T47D (cell line): ENCODE measurements at places on chromosomes 6 and 20.
A peak's percentile ranks its signal among the peaks of the same experiment; 100 is the strongest.

- no peak for DNase-seq
Observed at GRCh38 chr6:154974485-154975149, 20.5 kb upstream of the TIAM2 start.

GRCh38 chr6:110626442-110626841 lies 150.0 kb upstream of the SLC22A16 start:
- no peak for DNase-seq

DNA sequence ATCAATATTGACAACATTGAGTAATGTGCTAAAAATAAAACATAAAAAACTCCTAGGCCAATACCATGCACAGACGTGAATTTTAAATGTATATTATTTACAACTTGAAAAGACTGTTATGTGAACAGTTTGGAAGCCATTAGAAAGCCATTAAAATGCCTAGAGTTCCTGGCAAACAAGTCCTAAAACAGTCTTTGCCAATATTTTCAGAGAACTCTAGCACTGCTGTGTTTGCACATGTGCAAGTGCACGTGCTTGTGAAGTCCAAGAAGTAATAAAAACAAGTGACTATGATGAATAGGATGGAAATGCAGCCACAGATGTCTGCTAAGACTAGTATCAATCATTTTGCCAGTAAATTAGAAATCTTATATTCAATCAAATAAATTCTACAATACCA lies 1447.6 kb downstream of the GRIK2 start:
- DNase-seq, result peak; percentile 9

GRCh38 chr20:34129518-34130162 lies 17.6 kb upstream of the EIF2S2 start:
- peak; percentile 88 for DNase-seq

- no peak for DNase-seq
Observed at GRCh38 chr6:4030669-4031068, 48.3 kb downstream of the FAM217A start.

- no peak for DNase-seq
Observed at GRCh38 chr6:42162384-42162783, 10.8 kb upstream of the GUCA1A start.

- no peak for DNase-seq
Observed at GRCh38 chr6:44020148-44020547, 107.1 kb downstream of the MRPL14 start.

DNA sequence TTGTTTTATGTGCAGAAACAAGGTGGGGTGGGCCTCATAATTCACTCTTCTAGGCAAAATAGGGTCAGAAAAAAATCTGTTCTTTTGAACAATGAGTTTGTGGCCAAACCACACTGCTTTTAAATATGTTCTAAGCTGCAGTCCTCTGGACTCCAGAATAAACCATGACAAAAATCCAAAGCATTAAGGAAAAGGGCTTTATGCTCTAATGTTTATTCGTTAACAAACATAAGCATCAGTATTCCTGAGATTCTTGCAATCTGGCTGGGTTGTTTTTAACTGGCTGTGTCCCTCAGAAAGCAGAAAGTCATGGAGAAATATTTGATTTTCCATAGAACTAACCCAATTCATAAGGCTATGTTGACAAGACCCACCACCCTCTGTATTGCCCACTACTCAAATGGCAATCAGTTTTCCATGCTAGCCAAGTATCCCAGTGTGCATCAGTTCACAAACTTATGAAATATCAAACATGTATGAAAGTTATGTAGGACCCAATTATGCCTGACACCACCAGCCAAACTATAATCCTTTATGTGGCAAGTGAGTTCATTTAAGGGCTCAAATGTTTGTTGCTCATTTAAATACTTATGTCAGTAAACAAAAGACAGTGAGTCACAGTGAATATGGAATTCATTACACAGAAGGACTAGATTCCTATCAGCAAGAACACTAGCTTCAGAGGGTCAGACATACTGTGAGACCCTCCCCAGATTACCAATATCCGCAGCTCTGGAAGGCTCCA lies 45.1 kb downstream of the PKHD1 start:
- DNase-seq, result no peak

DNA sequence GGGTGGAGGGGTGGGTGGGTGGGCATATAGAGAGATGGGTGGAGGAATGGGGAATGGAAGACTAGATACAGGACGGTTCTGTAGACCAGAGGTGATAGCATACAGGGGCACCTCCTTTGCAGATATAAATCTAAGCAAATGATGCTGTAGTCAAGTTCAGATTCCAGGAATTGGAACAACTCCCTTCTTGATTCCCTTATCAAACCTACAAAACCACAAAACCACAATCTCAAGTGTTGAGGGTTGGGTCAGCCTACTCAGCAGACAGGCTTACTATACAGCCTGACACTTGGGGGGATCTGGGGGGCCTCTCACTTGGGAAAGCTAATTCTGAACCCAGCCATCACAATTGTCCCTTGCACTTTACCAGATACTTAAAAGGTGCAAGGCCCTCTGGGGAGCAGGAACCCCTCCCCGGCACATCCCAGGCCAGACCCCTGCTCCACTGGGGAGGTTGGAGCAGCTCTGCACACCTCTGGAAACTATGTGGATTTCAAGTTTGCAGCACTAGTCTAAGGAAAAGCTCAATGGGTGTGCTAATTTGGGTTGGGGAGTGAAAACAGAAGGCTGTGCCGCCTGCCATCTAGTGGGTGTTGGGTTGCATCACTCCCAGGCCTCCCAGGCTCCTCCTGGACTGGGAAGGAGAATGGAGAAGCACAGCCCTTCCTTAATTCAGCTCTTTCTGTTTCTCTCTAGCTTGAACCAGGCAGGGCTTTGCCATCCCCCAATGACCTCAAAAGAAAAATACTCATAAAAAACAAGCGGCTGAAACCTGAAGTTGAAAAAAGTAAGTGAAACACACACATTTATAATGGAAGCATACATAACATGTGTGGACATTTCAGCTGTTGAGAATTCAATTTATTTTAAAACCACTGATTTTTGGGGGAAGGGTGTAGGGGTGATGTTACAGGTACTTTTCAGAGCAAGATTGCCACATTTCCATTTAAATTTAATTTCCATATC lies 121.2 kb upstream of the LAMP5 start:
- DNase-seq, result peak; percentile 76

DNA sequence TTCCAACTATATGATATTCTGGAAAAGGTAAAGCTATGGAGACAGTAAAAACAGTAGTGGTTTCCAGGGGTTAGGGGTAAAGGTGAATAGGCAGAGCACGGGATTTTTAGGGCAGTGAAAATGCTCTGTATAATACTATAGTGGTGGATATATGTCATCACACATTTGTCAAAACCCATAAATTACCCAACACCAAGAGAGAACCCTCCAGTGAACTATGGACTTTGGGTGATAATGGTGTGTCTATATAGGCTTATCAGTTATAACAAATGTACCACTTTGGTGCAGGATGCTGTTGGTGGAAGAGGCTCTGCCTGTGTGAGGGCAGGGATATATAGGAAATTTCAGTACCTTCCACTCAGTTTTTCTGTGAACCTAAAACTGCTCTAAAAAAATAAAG lies 149.9 kb downstream of the GPX5 start:
- no peak for DNase-seq

- DNase-seq, result no peak
Observed at GRCh38 chr20:50294164-50295088, 103.8 kb downstream of the CEBPB start.

GRCh38 chr6:47056832-47057231 lies 14.7 kb upstream of the ADGRF1 start:
- DNase-seq, result no peak

DNA sequence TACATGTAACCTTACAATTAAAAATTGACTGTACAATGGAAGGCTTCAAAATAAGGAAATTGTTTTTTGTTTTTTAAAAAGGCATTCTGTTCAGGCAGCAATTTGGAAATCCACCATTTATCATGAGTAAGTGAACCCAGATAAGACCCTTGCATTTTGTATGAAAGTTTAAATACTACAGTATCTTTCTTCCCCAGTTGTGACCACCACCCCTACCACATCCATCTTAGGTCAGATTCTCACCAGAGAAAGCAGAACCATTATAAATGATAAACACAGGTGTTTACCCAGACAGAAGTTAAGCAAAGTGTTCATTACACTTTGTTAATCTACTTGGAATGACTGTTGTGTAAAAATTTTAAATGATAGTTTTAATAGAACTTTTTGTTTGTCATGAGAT lies 20.2 kb downstream of the SENP6 start:
- DNase-seq, result no peak

DNA sequence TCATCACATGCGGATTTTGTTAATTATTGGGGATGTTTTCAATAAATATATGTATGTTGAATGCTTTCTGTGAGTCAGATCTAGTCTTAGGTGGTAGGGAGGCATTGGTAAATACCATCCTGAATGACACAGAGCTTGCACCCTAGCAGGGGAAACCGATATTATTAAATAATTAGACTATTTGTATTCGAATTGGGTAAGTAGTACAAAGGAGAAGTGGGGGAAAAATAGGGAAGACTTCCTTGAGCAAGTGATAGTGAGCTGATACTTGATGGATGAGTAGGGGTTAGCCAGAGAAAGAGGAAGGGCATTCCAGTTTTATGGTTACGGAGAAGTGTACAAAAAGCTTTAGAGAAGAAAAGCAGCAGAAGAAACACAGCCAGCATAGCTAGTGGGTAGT lies 1.5 kb downstream of the RIOK1 start:
- no peak for DNase-seq

DNA sequence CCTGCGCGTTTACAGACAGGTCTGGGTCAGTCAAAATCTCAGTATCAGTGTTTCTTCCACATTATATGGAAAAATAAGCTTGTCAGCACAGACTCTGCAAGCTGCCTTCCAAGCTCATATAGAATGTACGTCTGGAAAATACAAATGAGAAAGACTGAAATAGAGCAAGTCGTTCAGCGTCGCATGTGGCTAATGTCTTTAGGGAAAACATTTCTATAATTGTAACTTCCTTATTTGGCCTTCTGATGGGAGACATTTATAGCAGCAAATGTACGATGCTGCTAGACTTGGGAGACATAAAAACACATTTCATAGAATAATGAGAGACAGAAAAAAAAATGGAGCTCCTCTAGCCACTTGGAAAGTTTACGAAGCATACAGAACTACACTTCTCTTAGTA lies 122.2 kb downstream of the KIF16B start:
- no peak for DNase-seq

DNA sequence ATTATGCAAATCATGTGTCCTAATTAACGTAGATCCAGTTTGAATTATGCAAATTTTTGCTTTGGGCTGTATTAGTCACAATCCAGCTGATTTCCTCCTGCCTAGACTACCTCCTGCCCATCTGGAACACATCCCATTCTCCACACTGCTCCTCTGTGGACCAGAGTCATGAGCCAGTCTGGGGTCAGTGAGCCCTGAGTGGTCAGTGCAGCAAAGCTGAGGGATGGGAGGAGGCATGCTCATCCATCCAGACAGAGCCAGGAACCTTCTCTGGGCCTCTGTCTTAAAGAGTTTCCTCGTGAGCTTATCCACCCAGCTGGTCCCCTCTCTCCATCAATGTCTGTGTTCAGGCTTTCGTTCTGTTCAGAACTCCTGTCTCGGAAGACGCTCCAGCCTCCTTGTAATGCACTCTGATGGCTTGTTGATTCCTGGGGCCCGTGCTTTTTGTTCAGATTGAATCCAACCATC lies 747.8 kb downstream of the PTPRT start:
- DNase-seq, result no peak

DNA sequence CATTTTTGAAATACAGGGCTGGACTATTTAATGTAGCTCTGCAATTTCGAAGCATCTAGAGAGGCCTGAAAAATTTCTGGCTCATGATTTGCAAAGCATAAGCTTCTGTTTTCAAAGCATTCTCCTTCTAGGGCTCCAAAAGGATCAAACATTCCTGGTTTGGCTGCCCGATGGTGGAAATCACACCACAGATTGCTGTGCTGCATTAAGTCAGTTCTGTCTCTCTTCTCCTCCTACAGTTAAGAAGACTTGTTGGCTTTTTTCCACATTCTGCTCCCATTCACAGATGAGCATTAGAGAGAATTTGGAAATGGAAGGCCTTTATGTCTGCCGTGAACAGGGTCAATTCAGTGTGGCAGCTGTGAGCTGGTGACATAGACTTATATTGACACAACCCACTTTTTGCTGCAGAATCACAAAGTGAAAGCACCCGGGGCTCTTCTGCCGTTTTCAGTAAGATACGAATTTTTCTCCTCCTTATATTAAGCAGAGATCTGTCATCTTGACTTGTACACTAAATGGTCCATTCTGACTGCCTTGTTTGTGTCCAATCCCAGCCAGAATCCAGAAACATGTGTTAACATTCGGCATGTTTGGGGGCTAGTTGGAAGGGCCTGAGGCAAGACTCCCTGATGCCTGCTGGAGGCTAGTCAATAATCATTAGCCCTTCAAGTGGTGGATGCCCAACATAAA lies 330.8 kb upstream of the DEFB112 start:
- DNase-seq, result no peak

GRCh38 chr6:108598305-108598863 lies 37.7 kb downstream of the FOXO3 start:
- no peak for DNase-seq

- DNase-seq, result no peak
Observed at GRCh38 chr6:108920751-108921150, 72.5 kb downstream of the ARMC2 start.

- DNase-seq, result no peak
Observed at GRCh38 chr6:13671548-13672127, 40.0 kb downstream of the RANBP9 start.

- DNase-seq, result no peak
Observed at GRCh38 chr6:123841067-123841896, 37.6 kb downstream of the NKAIN2 start.

DNA sequence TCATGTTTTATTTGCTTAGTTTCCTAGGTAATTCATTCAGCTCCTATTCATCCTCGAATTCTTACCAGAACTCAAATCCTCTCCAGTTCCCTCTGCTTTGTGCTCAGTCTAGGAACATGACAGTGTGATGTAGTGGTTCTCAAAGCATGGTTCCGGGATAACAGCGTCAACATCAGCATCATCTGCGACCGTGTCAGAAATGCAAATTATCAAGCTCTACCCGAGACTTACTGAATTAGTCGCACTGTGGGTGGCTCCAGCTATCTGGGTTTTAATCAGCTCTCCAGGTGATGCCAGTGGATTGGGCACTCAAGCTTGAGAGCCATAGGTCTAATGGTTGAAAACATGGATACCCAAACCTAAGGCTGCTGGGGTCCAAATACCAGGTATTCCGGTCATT lies 7.7 kb upstream of the STK35 start:
- no peak for DNase-seq

- peak; percentile 78 for DNase-seq
Observed at GRCh38 chr20:58852543-58853271, at the start of gene GNAS. Gene GNAS, plus strand, starts transcription at chr20:58852716.

DNA sequence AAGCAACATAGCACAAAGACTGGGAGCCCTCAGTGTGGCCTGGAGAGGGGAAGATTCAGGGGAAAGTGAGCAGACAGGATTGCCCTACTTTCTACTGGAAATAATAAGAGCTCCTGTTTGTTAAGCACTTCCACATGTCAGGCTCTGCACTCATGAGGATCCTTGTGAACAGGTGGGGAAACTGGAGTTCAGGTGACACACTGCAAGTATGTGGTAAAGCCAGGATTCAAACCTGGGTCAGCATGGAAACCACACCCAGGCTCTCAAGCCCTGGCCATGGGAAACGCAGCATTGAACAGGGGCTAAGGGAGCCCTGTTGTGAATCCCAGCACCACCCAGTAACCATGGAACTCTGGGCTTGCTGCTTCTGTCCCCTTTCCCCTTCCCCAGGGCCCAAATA lies 42.8 kb upstream of the ID1 start:
- no peak for DNase-seq

- no peak for DNase-seq
Observed at GRCh38 chr6:125868678-125869395, 78.1 kb downstream of the NCOA7 start.
